ENCODE measurements at places on chromosomes 11 and 22. TPM values are rescaled to one million over a fixed set of nuclear protein-coding genes. Genes with fewer than 3 reads are reported as not detected.

Gene SCARF2
- 39.9 TPM for total RNA-seq

Gene PTGDR2
- total RNA-seq: not detected

Gene VPREB1
- not detected for total RNA-seq

Gene ZC3H12C
- total RNA-seq: 13.5 TPM

Gene THRSP
- not detected for total RNA-seq

Gene TMEM41B
- total RNA-seq: 48.7 TPM

Gene PIK3IP1
- 14.0 TPM for total RNA-seq

Gene SLC37A2
- 1.8 TPM for total RNA-seq

Gene SPTBN2
- total RNA-seq: 99.9 TPM

Gene TREH
- not detected for total RNA-seq

Gene APOA5
- total RNA-seq: not detected

Gene KCNQ1OT1
- 0.54 TPM for total RNA-seq

Gene TRIM51
- not detected for total RNA-seq

Gene ART5
- total RNA-seq: 0.21 TPM

Gene TIMP3
- 45.6 TPM for total RNA-seq

Gene UEVLD
- 43.5 TPM for total RNA-seq

Gene ANO1
- 1.1 TPM for total RNA-seq

Gene OR8G1
- not detected for total RNA-seq

Gene MS4A6E
- total RNA-seq: not detected

Gene SEC14L6
- total RNA-seq: 5.8 TPM

Gene FAM83F
- 5.8 TPM for total RNA-seq

Gene SCGB1A1
- not detected for total RNA-seq

Measured in kidney epithelial cell (primary cell).